ENCODE measurements at places on chromosomes 13 and 19.

DNA sequence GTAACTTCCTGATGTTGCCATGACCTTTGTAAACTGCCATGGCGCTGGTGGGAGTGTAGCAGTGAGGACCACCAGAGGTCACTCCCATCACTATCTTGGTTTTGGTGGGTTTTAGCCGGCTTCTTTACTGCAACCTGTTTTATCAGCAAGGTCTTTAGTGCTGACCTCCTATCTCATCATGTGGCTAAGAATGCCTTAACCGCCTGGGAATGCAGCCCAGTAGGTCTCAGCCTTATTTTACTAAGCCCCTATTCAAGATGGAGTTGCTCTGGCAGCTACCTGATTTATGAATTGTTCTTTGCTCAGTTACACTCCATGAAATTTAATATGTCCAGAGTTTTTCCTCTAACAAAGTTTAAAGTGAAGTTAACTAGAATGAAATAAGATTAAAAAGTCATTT is 4.6 kb upstream of the EPS15L1 start:
- no peak for DNase-seq

DNA sequence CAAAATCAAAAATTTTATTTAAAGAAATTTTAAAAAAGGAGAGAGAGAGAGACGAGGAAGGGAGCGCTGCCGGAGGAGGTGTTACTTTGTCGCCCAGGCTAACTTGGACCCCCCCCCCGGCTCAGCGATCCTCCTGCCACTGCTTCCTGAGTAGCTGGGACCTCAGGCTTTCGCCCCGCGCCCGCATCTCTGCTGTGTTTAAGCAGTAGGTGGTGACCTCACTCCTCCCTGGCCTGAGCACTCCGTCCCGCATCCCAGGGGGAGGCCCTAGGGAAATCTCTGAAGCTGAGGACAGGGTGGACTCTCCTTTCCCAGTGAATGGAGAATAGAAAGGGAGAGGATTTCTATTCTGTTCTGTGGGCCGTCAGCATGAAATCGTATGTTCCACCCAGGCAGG is 485 bp upstream of the ZNF845 start:
- DNase-seq: peak; percentile 35

GRCh38 chr13:102999499-102999898 is 66.7 kb downstream of the SLC10A2 start:
- no peak for DNase-seq

DNA sequence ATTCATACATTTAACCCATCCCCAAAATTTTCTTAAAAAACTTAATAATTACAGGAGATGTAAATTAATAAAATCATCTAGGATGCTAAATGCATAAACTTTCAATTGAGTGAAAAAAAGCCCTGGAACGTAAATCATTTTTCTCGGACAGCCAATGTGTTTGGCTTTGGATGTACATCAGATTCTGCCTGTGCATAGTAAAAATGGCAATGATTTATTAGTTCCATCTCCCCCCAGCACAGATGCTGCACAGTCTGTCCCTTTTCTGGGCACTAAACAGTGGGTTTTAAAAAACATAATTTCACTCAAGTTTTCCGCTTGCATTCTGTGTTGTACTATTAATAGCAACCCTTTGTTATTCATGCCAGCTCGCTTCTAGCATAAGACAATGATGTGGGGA is 147.7 kb downstream of the TM9SF2 start:
- DNase-seq: no peak

- DNase-seq: no peak
These were observed 15.2 kb downstream of the ERFL start for GRCh38 chr19:41912899-41913537.

DNA sequence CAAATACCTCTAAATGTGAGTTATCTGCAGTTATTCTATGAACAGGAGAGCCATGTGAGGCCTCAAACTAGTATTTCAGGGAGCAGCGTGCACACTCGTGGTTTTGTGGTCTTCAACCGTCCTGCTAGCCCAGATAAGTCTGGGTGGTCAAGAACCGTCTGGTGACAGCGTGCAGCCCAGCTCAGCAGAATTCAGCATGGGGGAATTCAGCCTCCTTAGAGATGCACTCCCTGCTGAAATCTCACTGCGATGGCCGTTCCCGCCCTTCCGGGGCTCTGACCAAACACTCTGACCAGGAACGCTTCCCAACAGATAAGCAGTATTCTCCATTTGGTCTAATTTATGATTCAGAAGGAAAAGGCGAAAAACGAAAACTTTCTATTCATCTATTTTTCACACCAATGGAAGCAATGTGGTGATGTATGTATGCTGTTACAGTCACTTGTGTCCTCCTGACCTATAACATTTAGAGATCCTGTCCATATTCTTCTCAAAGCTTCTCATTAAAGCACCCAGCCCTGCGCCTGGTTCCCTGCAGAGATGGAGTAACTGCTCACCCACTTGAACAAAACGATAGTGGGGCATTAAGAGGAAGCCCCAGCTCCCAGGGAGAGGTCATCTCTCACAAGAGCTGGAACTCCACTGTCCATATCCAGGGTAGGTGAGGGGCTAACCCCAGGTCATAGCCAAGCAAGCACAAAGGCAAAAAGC is 2.9 kb downstream of the ANKRD27 start:
- no peak for DNase-seq

GRCh38 chr13:111880185-111880584 is 186.8 kb upstream of the SOX1 start:
- DNase-seq: no peak

Data from H54 (cell line).